ENCODE measurements at places on chromosomes 4 and X.
A peak's percentile ranks its signal among the peaks of the same experiment; 100 is the strongest.

GRCh38 chr4:109127866-109128265 is 174.6 kb downstream of the COL25A1 start:
- DNase-seq: no peak

DNA sequence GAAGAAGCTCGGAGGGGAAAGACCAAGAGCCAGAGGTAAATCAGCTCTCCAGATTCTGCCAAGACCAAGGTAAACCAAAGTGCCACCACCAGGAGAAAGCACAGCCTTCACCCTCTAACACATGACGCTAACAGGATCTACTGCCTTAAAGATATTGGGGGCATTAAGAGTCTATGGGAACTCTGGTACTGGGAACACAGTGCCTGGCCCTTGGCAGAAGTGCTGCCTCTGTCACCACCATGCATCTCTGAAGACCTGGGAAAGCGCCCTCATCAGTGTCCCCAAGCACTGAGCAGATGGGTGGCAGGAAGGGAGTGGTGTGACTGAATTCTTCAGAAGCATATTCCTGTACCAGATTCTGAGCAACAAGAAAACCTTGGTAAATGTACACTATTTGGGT is 1.3 kb downstream of the QDPR start:
- no peak for DNase-seq

- peak; percentile 23 for DNase-seq
Observed at GRCh38 chrX:54423161-54423888, 16.9 kb upstream of the TSR2 start.

- DNase-seq: no peak
Observed at GRCh38 chr4:78923464-78924312, 15.6 kb downstream of the PAQR3 start.

DNA sequence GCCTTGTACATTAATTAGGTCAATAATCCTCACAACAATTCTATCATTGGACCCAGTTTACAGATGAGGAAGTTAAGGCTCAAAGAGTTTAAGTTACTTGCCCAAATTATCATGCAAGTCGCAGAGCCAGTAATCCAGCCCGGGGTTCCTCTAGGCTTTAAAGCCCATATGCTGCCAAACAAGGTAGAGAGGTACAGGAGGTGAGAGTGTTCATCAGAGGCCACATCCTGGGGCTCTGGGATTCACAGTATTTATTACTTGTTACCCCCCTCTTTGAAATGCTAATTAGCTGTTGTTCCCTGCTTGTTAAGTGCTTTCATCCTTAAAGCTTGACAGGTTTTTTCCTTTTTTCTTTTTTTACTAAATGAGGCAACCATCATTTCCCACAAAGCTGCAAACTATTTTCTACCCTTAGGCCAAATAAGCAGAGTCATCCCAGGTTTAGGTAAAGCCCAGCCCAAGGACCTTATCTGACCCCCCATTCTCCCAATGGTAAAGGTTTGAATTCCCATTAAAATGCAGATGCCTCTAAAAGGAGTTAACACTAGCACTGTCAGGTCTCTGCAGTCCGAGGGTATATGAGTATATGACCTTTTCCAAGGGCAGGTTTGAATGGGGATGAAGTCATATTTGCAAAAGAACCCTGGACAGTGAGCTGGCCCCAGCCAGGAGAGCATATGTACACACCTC is 150.3 kb downstream of the SOX3 start:
- DNase-seq: no peak

DNA sequence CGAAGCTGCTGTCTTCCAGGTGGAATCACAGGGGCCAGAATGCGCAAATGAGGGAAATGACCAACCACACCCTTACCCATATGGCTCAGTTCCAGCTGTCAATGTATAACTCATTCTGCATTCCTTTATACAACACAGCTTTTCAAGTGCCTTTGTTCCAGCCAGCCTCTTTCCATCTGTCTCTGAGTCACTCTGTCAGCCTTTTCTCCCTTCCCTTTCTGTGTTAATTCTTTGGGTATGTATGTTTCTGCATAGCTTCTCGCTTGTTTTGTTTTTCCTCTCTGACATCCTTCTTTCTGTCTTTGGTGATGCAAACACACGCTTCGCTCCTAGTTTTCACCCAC is 54.5 kb downstream of the RS1 start:
- no peak for DNase-seq

DNA sequence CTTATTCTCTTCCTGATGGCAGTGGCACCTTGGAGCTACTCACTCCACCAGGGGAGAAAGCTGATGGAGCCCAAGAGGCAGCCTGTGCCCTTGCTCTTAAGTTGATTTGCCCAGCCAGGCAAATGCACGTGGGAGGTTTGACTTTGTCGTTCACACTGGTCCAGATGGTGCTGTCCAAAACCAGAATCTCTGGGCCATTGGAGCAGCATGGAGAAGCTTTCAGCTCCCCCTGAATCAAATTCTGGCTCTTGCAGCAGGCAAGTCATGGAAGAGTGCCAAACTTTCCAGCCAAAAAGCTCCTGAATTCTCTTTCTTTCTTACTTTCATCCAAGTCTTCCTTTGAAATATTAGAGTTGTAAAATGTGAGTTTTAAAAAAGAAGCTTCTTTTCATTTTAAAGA is 970.4 kb downstream of the RPA4 start:
- DNase-seq: no peak

DNA sequence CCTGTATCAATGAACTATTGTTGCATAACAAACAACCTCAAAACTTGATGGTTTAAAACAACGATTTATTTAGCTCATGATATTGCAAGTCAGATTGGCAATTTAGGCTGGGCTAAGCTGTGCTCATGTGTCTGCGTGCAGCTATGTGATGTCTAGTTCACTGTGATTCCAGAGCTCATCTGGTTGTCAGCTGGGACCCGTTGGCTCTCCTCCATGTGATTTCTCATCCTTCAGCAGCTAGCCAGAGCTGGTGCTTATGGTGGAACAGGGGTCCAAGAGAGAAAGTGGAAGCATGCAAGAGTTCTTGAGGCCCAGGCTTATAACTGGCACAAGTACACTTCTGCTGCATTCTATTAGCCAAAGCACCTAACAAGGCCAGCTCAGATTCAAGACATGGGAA is 28.8 kb upstream of the TRPC3 start:
- no peak for DNase-seq

- DNase-seq: no peak
Observed at GRCh38 chr4:173827707-173828106, 297.7 kb upstream of the HAND2 start.

DNA sequence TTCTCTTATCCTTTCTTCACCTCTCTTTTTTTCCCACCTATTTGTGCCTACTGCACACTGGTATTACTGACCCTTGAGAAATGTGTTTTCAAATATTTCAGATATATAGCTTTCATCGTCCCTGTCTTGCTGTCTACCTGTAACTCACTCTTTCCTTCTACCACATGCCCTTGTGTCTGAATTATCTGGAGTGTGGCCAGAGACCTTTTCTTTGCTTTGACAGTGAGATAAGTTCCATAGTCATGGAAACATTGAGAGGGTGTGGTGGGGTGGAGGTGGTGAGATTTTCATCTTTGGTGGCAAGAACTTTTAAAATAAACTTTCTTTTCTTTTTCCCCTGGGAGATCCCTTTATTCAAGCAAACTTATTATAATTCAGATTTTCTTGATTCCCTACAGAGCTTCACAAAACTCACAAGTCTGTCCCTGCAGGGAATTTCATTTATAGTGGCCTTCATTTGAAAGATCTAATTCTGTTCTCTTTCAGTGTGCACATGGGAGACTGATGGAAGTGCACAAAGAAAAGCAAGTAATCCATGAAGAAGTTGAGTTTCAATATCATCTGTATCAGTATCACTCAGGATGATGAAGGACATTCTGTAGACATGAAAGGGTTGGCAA is 95.7 kb downstream of the SH2D1A start:
- DNase-seq: no peak

DNA sequence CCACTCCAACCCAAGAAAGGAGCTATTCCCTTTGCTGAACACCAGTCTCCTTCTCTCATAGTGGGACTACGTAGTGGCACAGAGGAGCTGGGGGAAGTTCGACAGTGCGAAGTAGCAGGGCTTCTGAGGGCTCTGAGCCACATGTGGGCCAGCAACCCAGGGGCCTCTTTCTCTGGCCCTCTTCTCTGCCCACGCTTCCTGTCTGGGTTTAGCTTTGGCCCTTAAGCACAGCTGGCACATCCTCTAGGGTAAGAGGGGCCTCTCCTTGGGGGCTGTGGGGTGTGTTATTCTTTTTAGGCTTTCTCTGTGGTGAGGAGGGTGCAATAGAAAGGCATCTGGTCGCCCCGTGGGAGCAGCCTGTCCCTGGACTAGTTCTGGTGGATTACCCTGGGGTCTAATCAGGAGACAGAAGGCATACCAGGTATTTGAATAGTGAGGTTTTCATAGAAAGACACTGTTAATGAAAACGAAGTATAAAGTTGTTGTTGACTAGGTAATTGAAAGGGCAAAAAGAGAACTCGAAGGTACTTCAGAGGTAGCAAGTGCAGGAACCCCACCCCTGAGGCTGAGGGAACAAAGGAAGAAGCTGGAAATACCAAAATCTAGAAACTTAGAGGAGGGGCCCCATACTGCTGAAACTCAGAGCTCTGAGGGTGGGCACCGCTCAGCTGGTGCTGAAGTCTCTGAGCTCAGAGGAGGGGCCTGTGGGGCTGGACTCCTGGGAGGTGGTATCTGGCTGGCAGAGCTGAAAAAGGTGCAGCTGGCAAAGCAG is 151.9 kb upstream of the RPS6KA3 start:
- DNase-seq: peak; percentile 33

DNA sequence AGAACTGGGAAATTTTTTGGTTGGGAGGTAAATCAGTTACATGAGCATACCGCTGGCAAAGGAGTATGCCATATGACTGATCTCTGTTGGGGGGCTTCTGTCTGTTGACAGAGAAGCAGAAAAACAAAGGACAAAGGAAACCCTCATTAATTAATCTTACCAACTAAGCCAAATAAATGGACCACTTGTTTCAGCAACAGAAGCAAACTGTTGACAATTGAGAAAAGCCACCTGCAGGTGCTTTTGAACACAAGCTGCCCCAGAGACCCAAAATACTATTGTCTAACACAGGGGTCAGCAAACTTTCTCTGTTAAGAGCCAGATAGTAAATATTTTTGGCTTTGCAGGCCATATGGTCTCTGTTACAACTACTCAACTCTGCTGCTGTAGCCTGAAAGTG is 7.0 kb upstream of the FRYL start:
- no peak for DNase-seq

- no peak for DNase-seq
Observed at GRCh38 chr4:154076921-154077320, 288.0 kb upstream of the SFRP2 start.

DNA sequence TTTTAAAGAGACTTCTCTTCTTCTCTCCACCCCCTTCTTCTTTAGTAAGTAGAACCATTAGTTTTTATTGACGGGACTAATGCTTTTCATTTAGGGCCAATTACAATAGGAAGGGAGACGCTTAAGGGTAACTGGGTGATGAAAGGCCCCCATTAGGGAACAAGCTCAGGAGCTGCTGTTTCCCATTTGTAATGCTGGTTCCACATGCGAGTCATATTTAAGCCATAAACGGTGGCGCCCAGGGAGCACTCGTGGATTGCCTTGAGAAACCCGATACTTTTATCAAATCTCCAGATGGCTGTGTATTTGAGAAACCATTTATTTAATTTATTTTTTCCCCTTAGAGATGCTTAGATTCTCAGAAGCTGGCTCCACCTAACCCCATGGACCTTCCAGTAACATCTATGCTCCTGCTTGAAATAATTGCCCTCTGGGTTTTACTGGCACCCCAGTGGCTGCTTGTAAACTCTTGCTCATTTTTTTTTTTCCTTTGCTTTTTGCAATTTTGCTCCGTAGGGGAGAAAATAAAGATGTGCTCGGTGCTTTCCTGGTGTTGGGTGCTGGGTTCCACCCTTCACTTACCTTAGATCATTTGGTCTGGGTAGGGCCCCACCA is 124.2 kb upstream of the MSX1 start:
- DNase-seq: no peak

DNA sequence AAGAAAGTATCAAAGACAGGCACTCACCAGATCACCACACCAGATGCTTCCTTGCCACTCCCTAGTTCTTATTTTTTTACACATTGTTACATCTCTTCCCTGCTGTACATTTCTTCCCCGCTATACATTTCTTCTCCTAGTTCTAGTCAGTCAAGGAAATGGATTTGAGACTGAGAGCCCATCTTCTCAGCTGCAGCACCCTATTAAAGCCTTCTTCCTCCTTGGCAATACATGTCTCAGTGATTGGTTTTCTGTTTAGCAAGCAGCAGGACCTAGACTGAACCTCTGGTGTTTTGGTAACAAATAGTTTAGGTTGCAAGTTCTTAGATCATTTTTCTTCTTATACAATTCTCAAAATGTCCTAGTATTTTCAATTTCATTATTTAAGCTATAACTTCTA is 35.3 kb upstream of the KLHL8 start:
- DNase-seq: no peak

GRCh38 chr4:83772685-83773084 is 236.8 kb downstream of the GPAT3 start:
- DNase-seq: no peak

- no peak for DNase-seq
Observed at GRCh38 chr4:3385711-3386420, 55.9 kb upstream of the HGFAC start.

DNA sequence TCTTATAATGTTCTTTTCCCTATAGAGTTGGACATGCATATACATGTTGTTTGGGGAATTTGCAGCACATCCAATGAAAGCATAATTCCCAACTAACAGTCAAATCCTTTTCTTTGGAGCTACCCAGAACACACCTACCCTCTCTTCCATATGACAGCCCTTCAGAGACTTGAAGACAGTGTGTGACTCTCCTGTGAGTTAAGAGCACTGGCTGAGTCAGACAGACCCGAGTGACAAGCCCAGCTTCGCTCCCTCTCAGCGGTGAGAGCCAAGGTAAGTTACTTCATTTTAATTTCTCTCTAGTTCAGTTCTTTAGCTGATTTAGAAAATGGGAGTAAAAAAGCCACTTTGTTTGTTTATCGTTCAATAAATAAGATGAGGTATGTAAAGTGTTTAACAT is 86.3 kb downstream of the RTL9 start:
- no peak for DNase-seq

GRCh38 chr4:80192937-80193336 is 4.4 kb upstream of the PRDM8 start:
- DNase-seq: no peak

- no peak for DNase-seq
Observed at GRCh38 chr4:56662782-56663468, 18.2 kb downstream of the HOPX start.

GRCh38 chr4:14513471-14513870 is 488.8 kb upstream of the CPEB2 start:
- no peak for DNase-seq

GRCh38 chrX:151970661-151971060 is 3.8 kb downstream of the GABRE start:
- DNase-seq: no peak

DNA sequence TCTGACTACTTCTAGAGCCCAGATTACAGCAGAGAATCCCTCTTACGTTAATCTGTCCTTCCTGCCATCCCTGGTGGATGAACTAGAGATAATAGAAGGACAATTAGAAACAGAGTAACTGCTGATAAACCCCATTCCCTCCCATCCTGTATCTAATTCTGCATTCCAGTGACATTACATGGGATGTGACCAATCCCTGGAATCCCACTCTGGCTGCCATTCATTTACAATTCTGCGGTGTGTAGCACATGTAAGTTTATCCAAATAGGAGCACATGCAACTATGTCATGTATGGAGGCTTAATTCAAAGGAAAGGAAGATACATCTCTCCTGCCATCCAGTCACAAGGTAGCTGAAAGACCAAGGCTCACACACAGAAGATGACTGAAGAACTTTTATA is 339.5 kb downstream of the GPAT3 start:
- no peak for DNase-seq
